ENCODE measurements at places on chromosomes 12 and 14.

GRCh38 chr12:2783936-2784600 is 10.7 kb upstream of the FKBP4 start:
- DNase-seq = peak; percentile 77

GRCh38 chr14:99752486-99753121 is 40.6 kb upstream of the EML1 start:
- DNase-seq = no peak

GRCh38 chr12:33813536-33813935 is 208.8 kb upstream of the ALG10 start:
- no peak for DNase-seq

DNA sequence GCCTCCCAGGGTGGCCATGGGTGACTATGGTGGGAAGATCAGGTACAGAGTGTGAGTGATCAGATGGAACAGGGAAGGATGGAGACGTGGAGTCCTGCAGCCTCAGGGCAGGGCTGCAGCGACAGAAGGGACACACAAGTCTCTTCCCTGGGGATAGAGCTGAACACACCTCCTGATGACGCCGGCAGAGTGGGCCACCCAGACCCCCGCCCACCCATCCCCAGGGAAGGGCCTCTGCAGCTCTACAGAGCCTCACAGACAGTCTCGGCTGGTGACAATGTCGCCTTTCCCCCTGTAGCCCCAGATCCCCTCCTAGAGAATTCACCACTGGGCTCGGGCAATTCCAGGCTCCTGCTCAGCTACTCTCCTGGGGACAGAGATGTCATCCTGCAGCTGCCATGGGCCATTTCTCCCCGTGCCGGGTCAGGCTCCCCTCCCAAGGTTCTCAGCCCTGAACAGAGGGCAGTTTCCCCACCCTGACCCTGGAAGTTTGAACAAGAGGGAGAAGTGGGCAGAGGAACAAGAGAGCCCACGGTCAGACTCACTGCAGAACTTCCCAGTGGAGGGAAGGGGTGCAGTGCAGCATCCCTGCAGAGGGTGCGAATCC is 115.7 kb downstream of the NCOR2 start:
- no peak for DNase-seq

DNA sequence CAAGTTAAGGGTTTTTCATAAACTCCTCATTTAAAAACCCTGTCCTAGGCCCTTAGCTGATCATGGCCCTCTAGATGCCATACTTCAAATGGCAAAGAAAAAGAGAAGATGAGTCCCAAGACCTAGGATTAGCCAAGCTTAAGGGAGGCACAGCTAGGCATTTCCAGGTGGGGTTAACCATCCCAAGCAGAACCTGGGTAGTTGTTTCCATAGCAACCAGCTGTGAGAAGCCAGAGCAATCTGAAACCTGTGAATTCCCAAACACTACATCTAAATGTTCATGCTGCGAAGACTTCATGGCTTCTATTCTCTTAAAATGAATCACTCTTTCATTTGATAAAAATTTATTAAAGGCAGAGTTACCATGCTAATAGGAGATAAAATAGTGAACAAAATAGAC is 372.9 kb downstream of the C12orf50 start:
- DNase-seq = no peak

DNA sequence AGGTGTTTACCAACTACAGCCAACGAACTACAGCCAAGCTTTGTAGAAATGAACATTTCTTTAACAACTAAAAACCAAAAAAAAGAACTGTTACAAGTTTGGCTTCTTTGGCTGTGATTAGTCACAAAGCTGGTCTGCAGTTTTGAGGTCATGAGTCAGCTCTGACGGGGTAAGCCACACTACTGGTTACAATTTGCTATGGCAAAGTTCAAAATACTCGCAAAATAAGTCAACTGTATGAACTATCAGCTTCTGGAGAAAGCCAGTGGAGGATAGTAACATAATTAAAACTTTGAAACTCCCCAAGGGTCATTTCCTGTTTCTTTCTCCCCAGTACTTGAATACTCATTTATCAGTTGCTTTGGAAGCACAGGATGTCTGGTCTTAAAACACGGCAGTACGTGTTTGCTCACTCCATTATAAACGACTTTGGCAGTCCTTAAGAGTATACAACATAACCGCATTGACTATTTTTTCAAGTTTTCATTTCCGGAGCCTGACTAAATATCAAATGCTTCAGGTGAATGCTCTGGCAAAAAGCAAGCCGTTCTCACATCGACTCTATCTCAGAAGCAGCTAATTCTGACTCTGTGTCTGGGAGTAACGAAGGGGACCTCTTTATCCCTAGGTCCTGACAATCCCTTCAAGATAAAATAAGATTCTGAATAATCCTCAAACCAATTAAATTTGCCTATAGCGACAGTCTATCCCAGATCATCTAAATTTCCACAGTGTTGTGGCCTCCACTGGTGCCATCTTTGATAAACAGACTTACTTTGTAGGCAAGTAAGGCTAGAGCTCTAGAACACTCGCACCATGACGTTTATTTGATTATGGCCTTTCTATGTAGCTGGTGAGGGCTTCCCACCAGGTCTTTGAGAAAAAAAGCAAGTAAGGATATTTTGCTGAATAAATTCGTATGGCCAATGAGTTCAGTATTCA is 10.6 kb downstream of the PHLDA1 start:
- DNase-seq = no peak

- DNase-seq = no peak
Observed at GRCh38 chr12:83145325-83145840, 458.7 kb downstream of the TMTC2 start.

DNA sequence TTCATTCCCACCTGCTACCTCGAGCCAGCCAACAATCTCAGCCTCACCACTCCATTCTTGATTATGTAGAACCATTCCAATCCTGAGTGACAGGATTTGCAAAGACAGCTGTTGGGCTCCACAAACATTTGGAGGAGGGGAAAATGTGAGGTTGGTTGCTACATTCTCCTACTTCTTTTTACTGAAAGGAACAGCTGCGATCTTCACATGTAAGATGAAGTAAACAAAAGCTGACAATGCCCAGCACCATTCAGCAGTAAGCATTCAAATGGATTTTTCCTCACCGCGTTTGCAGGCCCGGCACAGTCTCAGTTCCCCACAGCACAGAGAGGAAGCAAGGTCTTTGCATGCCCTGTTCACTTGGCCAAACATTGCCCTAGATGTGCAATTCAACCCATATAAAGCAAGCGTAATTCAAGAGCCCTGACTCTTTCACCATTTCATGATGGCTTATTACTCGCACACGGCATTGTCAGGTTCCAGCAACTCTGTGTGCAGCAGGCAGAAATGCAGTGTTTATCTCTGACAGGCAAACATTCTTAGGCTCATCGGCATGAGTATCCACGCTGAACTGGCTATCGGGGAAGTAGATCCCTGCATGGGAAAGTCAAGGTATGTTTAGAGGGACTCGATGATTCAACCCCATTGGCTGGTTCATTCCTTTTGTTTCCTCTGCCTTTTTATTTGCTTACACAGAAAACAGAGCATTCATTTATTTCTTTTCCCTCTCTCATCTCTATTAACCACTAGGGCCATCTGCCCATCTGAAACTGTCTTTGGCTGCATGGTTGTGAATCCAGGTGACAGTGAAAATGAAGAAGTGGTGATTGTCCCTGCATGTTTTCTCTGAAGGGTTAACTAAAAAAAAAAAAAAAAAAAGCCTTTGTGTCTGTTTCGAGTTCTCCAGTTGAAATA is 236.1 kb upstream of the PLEKHG7 start:
- DNase-seq = no peak

GRCh38 chr12:59093073-59093772 is 172.9 kb upstream of the LRIG3 start:
- DNase-seq = no peak

DNA sequence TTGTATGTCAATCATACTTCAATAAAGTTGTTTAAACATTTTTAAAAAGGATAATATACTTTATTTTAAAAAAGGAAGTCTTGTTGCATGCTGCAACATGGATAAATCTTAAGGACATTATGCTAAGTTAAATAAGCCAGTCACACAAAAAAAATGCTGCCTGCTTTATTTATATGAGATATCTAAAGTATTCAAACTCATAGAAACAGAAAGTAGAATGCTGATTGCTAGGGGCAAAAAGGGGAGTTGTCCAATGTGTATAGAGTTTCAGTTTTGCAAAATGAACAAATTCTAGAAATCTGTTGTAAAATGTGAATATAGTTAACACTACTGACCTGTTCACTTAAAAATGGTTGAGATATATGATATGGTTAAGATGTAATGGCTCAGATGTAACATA is 8.7 kb downstream of the KLRC4 start:
- no peak for DNase-seq

- no peak for DNase-seq
Observed at GRCh38 chr12:47218191-47218654, 138.5 kb upstream of the AMIGO2 start.

- peak; percentile 42 for DNase-seq
Observed at GRCh38 chr14:65361920-65362319, 50.6 kb upstream of the FUT8 start.

DNA sequence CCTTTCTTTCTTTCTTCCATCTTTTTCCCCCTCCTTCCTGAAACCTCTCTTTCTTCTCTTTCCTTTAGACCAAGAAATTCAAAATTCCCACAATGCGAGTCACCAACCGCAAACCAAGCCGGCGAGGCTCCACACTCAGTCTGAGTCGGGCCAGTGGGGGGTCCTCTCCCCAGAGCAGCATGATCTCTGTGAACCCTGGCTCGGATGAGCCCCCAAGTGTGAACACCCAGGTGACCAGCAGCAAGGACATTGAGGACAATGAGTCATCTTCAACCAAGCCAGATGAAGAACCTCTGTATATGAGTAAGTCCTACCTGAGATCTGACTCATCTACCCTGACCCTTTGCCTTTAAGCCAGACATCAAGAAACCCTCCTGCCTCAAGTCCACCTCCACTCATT is 88.6 kb upstream of the TMEM233 start:
- no peak for DNase-seq

DNA sequence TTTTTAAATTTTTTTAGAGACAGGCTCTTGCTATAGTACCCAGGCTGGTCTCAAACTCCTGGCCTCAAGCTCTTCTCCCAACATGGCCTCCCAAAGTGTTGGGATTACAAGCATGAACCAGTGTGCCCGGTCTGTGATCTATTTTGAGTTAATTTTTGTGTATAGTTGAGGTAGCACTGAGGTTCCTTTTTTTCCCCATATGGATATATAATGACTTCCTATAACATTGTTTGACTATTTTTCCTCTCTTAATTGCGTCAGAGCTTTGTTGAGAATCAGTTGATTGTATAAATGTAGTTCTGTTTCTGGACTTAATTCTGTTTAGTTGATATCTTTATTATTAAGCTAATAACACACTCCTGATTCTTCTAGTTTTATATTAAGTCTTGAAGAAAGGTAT is 8.6 kb upstream of the M6PR start:
- DNase-seq = no peak

DNA sequence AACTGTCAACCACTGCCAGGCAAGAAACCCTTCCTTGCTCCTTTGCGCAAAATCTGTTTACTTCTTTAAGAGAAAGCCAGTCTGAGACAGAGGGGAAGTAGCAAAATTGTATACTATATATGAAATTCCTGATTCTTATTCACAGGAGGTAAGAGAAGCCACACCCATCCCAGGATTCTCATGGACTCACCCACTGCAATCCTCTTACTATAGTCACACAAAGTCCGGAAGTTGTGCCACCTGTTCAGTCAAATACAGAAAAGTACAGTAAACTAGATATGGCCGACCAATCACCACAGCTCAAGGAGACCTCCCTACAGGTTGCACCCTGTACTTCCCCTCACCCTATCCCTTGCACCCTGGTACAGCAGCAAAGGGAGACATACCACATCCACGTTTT is 2.9 kb downstream of the PRMT5 start:
- DNase-seq = no peak

DNA sequence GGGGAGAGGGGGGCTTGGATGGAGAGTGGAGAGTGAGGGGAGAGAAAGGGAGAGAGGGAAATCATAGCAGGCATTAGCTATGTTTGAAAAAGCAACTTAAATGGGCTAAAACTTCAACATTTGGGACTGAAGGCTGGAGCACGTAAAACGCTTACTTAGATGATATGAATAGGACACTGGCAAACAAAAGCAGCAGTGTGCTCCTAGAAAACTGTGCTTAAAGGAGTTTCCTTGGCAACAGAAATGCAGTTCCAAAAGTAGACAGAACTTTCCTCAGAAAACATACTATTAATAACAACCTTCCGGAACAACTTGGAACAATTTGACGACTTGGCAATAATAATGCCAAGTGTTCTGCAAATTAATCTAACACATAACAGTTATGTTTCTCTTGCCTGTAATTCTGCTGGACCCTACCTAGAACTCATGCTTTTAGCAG is 235.5 kb upstream of the NPAS3 start:
- DNase-seq = no peak

- DNase-seq = peak; percentile 83
Observed at GRCh38 chr14:95300002-95300696, 19.6 kb downstream of the CLMN start.

DNA sequence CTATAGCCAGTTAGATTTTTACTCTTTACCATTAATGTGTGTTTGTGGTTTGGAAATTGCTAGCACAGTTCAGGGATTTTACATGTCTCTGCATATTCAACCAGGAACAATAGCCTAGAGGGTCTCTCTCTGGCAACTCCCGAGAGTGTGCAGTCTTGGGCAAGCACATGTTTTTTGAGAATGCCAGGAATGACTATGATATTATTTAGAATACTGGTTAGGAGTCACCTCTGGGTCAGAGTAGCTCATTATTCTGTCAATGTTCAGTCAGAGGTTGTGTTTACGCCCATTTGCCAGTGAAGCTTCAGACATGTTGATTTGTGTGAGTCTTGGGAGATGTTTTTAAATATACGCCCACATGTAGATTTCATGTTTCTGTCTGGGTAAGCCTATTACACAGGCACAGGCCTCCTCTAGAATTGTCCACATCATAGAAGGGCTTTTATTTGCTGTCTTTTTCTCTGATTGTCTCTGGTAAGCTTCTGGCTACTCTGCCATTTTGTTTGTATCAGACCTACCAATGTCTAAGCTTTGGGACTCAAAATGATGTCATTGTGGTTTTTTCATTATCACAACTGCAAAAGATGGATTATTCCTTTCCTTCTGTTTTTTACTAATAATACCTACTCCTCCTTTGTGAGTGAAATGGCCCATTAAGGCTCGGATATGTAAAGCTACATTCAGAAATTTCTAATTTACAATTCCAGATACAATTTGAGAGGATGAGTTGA is 203.1 kb upstream of the PPFIA2 start:
- no peak for DNase-seq

DNA sequence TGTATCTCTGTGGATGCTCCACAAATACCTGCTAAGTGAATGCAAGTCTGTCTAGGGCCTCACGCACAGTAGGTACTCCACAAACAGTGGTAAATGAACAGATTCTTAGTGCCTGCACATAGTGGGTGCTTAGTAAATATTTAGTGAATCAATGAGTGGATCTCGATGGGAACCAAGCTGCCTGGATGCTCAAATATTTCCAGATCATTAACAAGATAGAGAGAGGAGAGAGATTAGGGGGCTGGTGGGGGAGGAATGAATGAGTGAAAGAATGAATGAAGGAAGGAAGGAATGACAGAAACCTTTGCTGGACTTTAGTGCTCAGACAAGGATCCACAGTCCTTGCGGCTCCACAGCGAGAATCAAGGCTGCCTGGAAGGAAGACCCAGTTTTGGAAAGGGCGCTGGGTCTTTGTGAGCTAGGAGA is 118.2 kb downstream of the SCARB1 start:
- DNase-seq = no peak

GRCh38 chr14:50407111-50407812 is 10.6 kb upstream of the CDKL1 start:
- DNase-seq = no peak

- no peak for DNase-seq
Observed at GRCh38 chr12:48985901-48986300, 7.8 kb downstream of the WNT1 start.

GRCh38 chr14:77007183-77007974 is 21.1 kb downstream of the IRF2BPL start:
- no peak for DNase-seq
